Osteoblast (primary cell): ENCODE measurements at places on chromosomes 11 and 22.

DNA sequence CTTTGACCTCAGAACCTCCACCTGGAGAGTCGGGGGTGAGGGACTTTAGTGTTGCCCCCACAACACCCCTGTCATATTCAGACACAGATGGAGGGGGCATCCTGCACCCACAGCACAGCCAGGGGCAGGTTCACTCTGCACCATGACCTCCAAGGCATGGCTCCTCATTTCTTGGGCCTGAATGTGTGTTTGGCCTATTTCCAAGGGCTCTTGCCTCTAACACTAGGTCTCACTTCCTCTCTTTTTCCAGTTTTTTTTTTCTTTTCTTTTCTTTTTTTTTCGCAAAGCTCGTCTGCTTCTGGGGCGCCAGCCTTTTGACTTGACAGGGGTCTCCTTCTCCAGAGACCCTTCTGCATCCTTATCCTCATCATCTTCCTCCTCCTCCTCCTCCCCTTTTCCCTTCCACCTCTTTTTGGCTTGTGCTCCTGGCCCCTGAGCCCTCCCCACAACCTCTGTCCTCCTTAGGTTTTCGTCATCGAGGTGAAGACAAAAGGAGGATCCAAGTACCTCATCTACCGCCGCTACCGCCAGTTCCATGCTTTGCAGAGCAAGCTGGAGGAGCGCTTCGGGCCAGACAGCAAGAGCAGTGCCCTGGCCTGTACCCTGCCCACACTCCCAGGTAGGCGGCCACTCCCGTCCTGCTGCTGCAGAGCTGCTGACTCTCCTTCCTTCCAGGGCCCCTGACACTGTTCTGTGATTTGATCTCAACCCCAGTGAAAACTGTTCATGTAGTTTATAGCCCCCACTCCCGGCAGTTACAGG, 3.8 kb downstream of the NCF4 start:
- no peak for DNase-seq

GRCh38 chr22:44182588-44183286, 2.0 kb downstream of the PARVG start:
- DNase-seq, result no peak

- peak; percentile 85 for DNase-seq
Measured at GRCh38 chr11:13008625-13009475, at the start of gene RASSF10. TSS of gene RASSF10 (plus strand) at chr11:13009316. CDS start at chr11:13009577, 261 bp downstream.

GRCh38 chr22:44193535-44193891, 12.8 kb downstream of the PARVG start:
- DNase-seq, result no peak

GRCh38 chr22:36753120-36753802, 22.7 kb downstream of the IFT27 start:
- no peak for DNase-seq
